ENCODE measurements at places on chromosomes 5 and 9. TPM values are rescaled to one million over a fixed set of nuclear protein-coding genes. Genes with fewer than 3 reads are reported as not detected.

DNA sequence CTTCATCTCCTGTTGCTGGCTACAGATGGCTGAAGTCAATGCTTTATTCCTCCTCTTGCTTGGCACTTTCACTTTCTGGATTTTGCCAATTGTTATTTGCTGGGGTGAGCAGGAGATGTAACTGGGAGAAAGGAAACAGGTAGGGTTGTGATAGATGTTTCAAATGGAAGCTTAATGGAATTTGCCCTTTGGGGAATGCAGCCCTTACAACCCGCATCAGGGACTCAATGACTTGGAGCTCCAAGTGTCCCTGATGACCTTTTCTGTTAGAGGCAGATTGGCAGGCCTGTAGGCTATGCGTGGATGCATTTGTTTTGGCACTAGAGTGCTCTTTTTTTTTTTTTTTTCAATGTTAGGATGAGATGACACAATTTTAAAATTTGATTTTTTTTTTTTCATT is 219.9 kb upstream of the GLRA1 start:
- H3K27ac ChIP-seq, result no peak overlapping the region
- H3K27me3 ChIP-seq, result no peaks in the 10 kb centered on the region
- DNase-seq, result no peak
- H3K36me3 ChIP-seq, result no peaks in the 10 kb centered on the region
- H3K4me1 ChIP-seq, result no peaks in the 10 kb centered on the region

GRCh38 chr5:65825408-65826328 is 100.7 kb upstream of the ERBIN start:
- peak overlapping the region; percentile 10 for H3K4me3 ChIP-seq
- no peaks in the 10 kb centered on the region for H3K27me3 ChIP-seq
- peaks cover 17% of the 10 kb centered on the region for H3K4me1 ChIP-seq
- H3K36me3 ChIP-seq, result peaks cover 7% of the 10 kb centered on the region
- peak; percentile 65 for DNase-seq
- H3K27ac ChIP-seq, result no peak overlapping the region

- no peak overlapping the region for H3K4me3 ChIP-seq
- no peak overlapping the region for H3K27ac ChIP-seq
- peaks cover 4% of the 10 kb centered on the region for H3K36me3 ChIP-seq
- H3K4me1 ChIP-seq, result no peaks in the 10 kb centered on the region
- no peak for DNase-seq
Measured at GRCh38 chr9:97293207-97293721, 14.2 kb upstream of the CCDC180 start.

DNA sequence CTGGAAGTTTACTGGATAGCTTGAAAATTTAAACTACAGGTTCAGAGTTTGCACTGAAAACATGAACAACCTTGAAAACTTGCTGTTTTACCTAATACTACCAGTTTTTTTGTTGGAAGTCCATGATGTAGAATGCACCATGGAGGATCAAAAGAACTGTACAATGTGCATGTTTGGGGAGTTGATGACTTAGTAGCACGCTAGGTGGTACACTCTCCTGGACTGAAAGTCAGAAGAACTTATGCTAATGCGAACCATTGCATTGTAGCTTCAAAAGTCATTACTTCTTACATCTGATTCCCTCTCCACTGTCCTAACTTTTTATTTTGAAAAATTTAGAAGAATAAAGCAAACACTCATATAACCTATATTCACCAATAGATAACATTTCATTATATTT is 211.0 kb downstream of the OSTF1 start:
- no peaks in the 10 kb centered on the region for H3K36me3 ChIP-seq
- no peak overlapping the region for H3K27ac ChIP-seq
- H3K4me3 ChIP-seq, result no peak overlapping the region
- H3K27me3 ChIP-seq, result no peaks in the 10 kb centered on the region
- no peaks in the 10 kb centered on the region for H3K4me1 ChIP-seq

DNA sequence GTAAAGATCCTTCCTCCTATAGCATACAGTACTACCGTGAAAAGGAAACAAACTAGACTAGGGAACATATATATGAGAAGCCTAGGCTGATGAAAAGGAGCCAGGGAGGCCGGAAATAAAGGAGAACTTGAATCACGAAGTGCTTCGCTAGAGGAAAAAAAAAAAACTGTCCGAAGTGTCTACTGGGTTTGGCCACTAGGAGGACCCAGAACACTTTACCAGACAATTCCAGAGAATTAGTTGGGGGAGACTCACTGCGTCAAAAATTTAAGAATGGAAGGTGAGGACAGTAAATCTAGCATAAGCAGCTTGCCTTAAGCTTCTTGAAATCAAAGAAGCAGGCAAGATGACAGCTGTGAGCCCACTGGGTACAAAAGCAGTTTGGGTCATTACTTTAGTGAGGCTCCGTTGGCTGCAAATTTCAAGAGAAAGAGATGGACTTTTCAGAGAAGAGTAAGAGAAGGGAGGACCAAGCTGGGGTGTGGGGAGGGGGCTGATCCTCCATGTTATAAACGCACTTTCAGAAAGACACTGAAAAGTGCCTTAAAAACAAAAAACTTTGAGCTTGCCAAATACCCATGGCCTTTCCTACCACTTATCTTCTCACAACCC is 47.4 kb downstream of the P4HA2 start:
- peaks cover 13% of the 10 kb centered on the region for H3K36me3 ChIP-seq
- H3K27me3 ChIP-seq, result no peaks in the 10 kb centered on the region
- H3K4me1 ChIP-seq, result peaks cover 37% of the 10 kb centered on the region
- peak; percentile 73 for DNase-seq
- H3K4me3 ChIP-seq, result peak overlapping the region; percentile 26

- no peak overlapping the region for H3K27ac ChIP-seq
- peak overlapping the region; percentile 70 for H3K4me3 ChIP-seq
- peak; percentile 93 for DNase-seq
- peaks cover 10% of the 10 kb centered on the region for H3K4me1 ChIP-seq
- H3K36me3 ChIP-seq, result no peaks in the 10 kb centered on the region
- peaks cover 35% of the 10 kb centered on the region for H3K27me3 ChIP-seq
Measured at GRCh38 chr9:92140074-92140753, 25.0 kb upstream of the SPTLC1 start.

DNA sequence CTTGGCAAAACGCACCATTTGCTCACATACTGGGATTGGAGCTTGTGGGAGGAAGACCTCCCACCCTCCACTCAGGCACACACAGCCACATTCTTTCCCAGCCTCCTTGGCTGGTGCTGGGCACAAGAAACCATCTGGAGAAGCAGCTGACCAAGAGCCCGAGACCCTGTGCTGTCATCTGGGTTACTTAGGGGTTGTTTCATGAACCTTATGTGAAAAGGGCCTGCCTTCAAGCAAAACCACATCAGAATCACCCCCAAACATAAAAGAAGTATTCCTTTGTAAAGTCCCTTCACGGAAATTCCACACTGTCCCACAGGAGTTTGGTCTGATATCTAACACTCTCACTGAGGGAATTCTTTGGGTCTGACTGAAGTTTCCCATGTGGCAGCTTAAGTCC is 172.1 kb downstream of the NR3C1 start:
- DNase-seq, result no peak
- no peak overlapping the region for H3K4me3 ChIP-seq
- peaks cover 2% of the 10 kb centered on the region for H3K36me3 ChIP-seq
- no peak overlapping the region for H3K27ac ChIP-seq
- peaks cover 32% of the 10 kb centered on the region for H3K4me1 ChIP-seq

DNA sequence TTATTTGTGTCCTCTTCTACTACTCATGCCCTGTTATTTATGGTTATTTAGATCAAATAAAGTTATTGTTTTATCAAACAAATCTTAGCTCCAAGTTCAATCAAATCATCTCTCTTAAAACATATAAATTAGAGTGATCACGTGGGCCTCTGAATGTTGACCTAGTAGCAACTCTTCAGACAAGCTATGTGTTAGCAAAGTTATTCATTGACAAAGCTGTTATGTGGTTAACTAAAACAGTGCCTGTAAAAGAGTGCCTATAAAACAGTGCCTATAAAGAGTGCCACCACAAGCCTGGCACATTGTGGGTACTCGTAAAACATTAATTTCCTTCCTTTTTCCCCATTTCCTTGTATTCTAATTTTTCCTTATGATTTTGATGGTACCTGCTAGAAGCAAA is 421.9 kb downstream of the HCN1 start:
- H3K27ac ChIP-seq, result no peak overlapping the region
- no peaks in the 10 kb centered on the region for H3K4me1 ChIP-seq
- no peak overlapping the region for H3K4me3 ChIP-seq
- no peaks in the 10 kb centered on the region for H3K27me3 ChIP-seq
- no peaks in the 10 kb centered on the region for H3K36me3 ChIP-seq
- DNase-seq, result no peak

- no peak for DNase-seq
- no peaks in the 10 kb centered on the region for H3K27me3 ChIP-seq
- peaks cover 2% of the 10 kb centered on the region for H3K36me3 ChIP-seq
- H3K4me1 ChIP-seq, result peaks cover 18% of the 10 kb centered on the region
- peak overlapping the region; percentile 68 for H3K27ac ChIP-seq
- H3K4me3 ChIP-seq, result peak overlapping the region; percentile 15
Measured at GRCh38 chr9:123548741-123549545, 192.9 kb downstream of the CRB2 start.

DNA sequence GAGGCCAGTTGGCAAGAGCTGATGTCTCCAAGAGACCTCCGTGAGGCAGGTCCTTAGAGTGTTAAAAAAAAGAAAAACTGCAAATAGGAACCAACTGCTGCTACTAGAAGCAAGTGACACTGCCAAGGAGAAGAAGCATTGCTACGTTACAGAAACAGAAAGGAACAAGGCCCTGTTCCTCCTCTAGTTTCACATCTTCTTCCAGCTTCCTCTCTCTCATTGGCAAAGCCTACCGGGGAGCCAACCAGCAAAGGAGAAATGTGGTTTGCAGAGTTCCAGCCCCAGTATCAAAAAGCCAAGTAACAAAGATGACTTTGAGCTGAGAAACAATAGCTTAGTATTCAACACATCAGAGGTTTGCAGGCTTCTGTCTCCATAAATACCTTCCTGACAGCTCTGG is 145.9 kb downstream of the PRELID2 start:
- H3K27me3 ChIP-seq, result no peaks in the 10 kb centered on the region
- H3K27ac ChIP-seq, result no peak overlapping the region
- H3K4me3 ChIP-seq, result no peak overlapping the region
- no peaks in the 10 kb centered on the region for H3K4me1 ChIP-seq
- no peaks in the 10 kb centered on the region for H3K36me3 ChIP-seq

GRCh38 chr9:84138541-84138940 is 157.9 kb downstream of the RMI1 start:
- no peaks in the 10 kb centered on the region for H3K36me3 ChIP-seq
- H3K27ac ChIP-seq, result no peak overlapping the region
- peaks cover 7% of the 10 kb centered on the region for H3K4me1 ChIP-seq

HAPLN1 gene
- total RNA-seq, result not detected

DCAF10 gene
- 14.5 TPM for total RNA-seq

AFAP1L1 gene
- not detected for total RNA-seq

CDH9 gene
- total RNA-seq, result not detected

Data from activated CD4-positive, alpha-beta T cell treated with anti-CD3 and anti-CD28 coated beads, Interleukin-2, amount 10 ng/mL, durations not matched to agents 24 days and 14 days (primary cell).